ENCODE measurements at places on chromosomes 2 and 18.
A peak's percentile ranks its signal among the peaks of the same experiment; 100 is the strongest.

DNA sequence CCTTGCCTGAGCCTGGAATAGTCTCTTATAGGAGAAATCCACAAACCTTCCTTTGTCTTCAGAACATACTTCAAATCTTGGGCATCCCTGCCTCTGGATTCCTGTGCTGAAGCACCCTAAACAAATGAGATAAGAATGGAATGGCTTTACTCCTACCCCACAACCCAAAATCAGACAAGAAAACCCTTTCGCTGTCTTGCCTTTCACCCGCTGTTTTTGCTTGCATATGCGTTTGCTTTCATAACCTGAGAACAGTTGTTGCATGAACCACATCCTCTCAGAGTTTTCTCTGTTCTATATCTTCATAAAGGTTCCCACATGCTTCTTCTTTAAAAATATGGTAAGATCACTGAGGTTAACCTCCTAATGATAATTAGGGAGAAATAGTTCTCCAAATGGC, 132.1 kb upstream of the MAP3K20 start:
- DNase-seq: no peak

DNA sequence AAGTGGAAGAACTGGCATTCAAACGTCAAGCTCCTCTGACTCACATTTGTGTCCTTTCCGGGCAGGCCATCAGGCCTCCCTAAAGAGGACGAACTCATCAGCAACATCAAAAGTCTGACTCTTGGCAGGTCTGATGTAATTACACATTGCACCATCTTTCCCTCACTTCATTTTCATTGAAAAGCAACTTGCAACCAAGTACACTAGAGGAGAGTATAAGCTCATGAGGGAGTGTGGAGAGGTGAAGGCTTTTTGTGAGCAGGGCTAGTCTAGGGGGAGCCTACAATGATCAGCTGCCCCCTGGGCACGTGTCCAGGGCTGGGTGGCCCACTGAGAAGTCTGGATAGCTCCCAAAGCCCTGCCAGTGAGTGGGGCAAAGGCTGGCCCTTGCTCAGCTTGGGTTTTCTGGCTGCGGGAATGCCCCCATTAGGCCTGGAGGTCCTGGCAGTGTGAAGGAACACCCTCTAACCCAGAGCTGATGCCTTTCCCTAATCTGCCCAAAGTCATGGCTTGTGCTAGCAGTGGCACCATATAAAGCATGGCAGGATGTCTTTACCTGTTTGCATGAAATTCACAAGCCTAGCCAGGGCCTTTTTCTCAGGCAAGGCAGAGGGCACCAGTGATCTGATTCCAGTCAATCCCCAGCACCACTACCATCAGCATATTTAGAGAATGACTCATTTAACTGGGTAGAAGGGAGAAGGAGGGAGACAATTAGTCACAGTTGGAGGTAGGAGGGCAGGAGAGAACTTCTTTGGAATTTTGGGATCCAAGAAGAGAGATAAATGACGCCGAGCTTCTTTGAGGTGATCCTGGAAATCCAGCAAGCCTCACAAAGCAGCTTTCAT, 8.5 kb upstream of the DAW1 start:
- DNase-seq: no peak

- DNase-seq: no peak
Observed at GRCh38 chr2:45962177-45962921, 310.9 kb downstream of the PRKCE start.

DNA sequence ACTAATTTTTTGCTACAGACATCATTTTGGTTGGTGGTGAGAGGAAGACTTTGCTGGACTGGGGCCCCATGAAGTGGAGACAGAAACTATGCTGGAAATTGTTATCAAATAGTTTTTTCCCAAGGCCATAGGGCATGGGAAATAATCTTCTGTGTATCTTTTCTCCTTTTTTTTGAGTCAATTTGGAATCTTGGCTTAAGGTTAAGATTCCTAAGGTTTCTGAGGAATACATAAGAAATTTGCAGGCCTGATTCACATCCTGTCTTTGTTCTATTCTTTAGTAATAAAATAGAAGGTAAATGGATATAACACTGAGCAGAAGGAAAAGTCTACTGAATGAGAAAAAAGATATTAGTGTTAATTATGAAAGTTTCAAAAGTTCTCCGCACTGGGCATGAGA, 16.6 kb downstream of the SMC6 start:
- no peak for DNase-seq

DNA sequence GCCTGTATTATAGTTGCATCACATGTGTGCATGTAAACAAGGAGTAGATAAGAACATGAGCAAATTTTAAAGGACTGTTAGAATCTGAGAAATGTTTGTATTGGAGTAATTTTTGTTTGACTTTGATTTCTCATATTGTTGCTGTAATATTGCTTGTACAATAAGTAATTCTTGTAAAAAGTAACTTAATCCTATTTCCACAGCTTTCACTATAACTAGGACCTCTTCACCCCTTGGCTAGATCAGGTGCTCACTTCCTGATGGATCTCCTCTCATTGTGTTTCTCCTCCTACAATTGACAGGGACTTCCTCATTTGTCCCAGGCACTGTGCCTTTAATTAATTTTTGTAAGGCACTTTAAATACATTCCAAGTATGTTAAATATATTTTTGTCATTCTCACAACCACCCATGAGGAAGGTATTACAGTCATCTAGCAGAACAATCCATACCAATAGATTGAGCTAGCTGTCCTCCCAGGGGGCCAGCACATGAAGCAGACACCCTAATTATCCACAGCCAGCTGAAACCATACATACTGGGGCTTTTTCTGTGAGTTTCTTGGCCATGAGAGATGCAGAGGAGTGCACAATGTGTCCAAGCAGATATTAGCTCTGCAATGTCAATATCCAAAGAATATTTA, 359.5 kb upstream of the ACVR2A start:
- no peak for DNase-seq

- DNase-seq: no peak
Observed at GRCh38 chr2:28956415-28956826, 24.7 kb upstream of the TOGARAM2 start.

DNA sequence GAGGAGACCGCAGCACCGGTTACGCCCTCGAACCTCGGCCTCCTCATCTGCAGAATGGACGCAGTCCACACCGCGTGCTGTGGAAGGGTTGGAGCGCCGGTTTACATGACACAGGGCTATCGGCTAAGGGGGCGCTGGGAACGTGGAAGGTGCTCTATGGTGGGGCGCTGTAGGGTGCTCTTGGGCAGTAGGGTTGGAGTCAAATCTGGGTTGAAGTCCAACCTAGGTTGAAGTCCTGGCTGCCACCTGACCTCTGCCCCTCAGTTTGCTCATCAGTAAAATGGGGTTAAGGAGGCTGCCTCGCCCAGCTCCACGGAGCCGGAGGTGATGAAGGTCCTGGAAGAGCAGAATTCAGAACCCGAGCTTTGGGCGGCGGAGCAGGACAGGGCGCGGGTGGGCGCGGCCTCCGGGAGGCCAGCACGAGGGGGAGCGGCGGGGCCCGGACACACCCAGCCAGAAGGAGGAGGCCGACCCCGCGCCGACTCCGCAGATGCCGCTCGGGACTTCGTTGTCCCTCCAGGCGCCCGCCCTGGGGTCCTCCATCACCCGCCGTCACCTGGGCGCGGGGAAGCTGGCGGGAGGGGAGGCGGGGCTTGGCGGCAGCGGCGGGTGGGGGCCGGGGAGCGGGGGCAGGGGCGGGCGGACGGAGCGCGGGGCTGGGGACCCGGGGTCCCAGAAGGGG, 558 bp upstream of the GAREM2 start:
- no peak for DNase-seq

- DNase-seq: peak; percentile 78
Observed at GRCh38 chr2:223090540-223091235, 38.7 kb downstream of the KCNE4 start.

- no peak for DNase-seq
Observed at GRCh38 chr2:130251535-130251872, 53.3 kb upstream of the TUBA3E start.

- no peak for DNase-seq
Observed at GRCh38 chr2:194411221-194411620, 1245.8 kb upstream of the SLC39A10 start.

- DNase-seq: no peak
Observed at GRCh38 chr2:25078170-25079049, 36.5 kb downstream of the EFR3B start.

GRCh38 chr2:140893685-140894084, 1237.1 kb downstream of the LRP1B start:
- DNase-seq: no peak

GRCh38 chr2:223072826-223073225, 20.8 kb downstream of the KCNE4 start:
- DNase-seq: peak; percentile 24

DNA sequence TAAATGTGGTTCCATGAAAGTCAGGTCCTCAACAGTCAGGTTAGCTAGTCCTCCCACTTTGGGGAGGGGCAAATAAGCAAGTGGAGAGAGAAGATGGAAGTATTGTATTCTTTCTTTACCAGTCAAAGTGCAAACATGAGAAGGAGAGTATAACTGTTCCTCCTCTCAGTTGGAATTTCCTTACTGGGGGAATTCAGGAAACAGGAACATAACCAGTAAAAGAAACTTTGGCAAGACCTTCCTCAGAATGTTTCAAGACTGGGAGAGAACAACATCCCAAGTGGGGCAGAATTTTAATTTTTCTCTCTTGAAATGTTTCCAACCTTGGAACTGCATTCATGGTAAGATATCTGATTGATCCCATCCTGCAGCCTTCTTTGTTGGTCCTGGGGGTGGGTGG, 552.4 kb upstream of the TNP1 start:
- DNase-seq: no peak

DNA sequence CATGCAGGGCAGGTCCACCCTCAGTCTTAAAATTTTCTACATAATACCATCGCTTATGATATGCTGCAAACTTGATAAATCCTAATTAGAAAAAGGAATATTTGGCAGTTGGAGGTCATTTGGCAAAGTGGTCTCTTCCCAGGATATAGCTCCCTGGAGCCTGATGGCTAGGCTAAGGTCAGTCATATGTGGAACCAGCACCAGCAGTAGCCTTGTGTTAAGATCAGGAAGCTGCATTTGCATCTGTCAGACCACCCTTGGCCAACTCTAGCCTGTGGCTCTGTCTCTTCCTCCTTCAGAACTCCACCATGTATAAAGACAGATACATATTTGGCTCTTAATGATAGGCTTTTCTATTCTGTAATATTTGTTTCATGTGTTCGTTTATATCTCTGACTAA, 5.4 kb upstream of the HK2 start:
- DNase-seq: no peak

DNA sequence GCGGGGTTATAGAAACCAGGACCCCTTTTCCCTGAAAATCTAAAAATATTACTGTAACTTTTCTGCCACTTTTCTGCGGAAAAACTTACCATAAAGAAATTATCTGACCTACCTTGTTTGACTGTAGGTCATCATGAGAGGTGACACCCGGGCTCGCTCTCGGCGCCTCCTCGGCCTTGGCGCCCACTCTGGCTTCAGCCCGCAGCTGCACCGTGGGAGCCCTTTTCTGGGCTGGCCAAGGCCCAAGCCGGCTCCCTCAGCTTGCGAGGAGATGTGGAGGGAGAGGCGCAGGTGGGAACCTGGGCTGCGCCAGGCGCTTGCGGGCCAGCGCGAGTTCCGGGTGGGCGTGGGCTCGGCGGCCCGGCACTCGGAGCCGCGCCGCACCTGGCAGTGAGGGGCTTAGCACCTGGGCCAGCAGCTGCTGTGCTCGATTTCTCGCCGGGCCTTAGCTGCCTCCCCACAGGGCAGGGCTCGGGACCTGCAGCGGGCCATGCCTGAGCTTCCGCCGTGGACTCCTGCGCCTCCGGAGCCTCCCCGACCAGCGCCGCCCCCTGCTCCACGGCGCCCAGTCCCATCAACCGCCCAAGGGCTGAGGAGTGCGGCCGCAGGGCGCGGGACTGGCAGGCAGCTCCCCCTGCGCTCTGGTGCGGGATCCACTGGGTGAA, 107.7 kb upstream of the DNAJC10 start:
- DNase-seq: no peak

DNA sequence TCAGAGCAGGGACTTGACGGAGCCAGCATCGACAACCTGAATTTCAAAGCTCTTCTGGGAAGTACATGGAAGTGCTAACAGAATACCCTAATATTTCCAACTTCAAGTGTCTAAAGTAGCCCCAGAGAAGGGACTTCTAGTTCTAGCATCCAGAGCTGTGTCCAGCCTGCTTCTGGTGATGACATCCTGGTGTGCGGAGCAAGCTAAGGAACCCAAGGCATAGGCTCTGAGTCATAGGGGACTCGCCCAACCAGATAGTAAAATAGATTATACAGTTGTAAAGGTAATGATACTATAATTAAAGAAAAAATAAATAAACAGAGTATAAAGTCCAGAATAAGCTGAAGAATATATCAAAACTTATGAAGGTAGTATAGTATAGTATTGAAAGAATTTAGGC, 108.1 kb upstream of the SERPINE2 start:
- no peak for DNase-seq

Data from esophagus muscularis mucosa (tissue), 4 donors.